Activated CD4-positive, alpha-beta T cell treated with anti-CD3 and anti-CD28 coated beads, Interleukin-10, Interleukin-2, amounts not matched to agents 100 ng/mL and 50 ng/mL, durations not matched to agents 16 hours and 8 hours (primary cell): ENCODE measurements at places on chromosomes 3 and 15.

DNA sequence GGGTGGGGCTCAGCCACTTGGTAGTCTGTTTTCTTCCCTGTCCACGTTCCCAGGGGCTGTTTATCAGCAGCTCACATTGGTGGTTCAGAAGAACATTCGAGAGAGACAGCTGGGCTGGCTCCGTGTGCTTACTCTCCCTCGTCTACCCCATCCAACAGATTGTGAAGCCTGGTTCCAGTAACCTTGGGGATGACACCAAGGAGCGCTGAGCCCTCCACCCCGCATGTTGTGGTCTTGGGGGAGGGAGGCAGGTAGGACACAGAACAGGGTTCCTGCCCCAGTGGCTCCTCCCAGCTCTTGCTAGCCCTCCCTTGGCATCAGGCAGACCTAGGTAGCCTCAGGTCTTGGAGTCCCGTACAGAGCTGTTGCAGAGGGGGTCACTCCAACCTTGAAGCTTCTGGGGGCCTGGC, 33.1 kb downstream of the KLF13 start:
- no peak for DNase-seq

- peak; percentile 53 for DNase-seq
Measured at GRCh38 chr15:93152360-93152759, 63.3 kb upstream of the RGMA start.

- DNase-seq, result no peak
Measured at GRCh38 chr15:74412159-74412558, 21.6 kb downstream of the SEMA7A start.

DNA sequence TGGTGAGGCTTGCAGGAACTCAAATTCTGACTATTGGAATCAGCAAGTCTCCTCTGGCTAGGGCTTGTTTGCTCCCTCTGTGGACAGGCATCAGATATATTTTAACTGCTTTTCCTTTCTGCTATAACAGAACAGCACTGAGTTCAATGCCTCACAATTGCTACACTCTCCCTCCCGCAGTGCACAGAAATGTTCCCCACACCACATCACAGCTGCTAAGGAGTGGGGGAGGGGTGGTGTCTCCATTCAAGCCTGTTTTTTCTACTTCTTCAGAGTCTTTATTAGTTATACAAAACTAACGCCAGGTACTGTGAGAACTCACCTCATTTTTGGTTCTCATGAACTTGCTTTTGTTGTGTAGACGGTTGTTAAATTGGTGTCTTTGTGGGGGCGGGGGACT, 68.5 kb downstream of the BCHE start:
- DNase-seq, result no peak
